ENCODE measurements at places on chromosomes 7 and 10. TPM values are rescaled to one million over a fixed set of nuclear protein-coding genes. Genes with fewer than 3 reads are reported as not detected.
A peak's percentile ranks its signal among the peaks of the same experiment; 100 is the strongest.

DNA sequence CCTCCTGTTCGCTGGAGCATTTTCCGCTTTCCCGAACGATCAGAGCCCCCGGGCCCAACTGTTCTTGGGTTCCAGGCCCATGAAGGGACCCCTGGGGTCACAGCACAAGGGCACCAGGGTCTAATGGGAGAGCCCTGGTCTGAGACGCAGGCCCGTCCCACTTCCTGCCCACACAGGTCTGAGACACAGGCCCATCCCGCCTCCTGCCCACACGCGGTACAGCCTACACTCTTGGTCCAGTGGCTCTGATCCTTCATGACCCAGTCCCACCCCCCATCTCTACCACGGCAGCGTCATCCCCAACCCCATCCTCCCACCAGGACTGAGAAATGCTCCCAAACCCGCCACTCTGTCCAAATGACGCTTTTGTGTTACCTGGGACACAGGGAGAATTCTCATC lies 38.7 kb upstream of the SAMD8 start:
- no peak for DNase-seq

DNA sequence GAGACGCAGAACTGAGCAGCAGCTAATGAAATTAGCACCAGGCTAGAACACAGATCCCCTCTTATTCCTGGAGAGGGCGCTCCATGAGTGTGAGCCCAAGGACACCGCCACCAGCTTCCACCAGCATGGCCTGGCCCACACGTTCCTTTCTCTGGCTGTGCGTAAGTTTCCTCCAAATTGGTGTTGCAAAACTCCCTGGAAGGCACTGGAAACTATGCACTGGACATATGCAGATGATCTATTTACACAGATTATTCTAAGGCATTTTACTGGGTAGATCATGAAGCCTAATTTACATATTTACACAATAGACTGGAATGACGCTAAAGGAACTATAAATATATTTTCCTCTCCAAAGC lies 455.6 kb upstream of the FOXK1 start:
- DNase-seq, result no peak

The OPN1SW gene
- total RNA-seq, result not detected

The ANXA8L1 gene
- total RNA-seq, result not detected

GRCh38 chr7:23373151-23374004 lies 74.2 kb downstream of the MALSU1 start:
- peak; percentile 92 for DNase-seq

DNA sequence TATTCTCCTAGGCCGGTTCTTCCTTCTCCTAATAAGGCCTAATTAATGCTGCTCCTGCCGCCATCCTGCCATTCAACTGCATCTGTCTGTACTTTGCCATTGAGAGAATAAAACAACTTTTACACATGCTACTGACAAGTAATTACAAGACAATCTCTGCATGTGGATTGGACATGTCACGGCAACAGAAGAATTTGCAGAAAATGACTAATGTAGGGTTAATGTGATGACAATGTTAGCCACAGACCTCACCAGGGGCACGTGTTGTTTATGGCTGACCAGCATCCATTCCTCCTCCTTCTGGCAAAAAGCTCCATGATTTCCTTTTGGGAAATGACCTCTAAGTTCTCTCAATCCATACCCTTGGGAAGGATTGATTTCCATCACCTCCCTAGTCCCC lies 58.0 kb downstream of the NEBL start:
- DNase-seq, result no peak

DNA sequence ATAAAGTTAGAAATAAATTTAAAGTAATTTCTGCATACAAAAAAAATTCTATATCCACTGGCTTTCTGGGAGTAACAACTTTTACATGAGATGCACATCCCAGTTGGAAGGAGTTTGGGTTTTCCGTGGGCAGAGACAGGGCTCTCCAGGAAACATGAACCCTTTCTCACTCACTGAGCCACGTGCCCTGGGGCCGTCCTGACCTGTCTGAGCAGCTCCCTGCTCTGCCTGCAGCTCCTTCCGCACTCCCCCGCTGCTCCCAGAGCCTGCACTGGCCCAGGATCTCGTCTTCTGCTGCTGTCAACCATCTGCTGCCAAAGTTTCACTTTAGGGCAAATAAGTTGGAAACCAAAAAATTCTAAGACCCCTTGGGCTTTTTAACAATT lies 169.1 kb downstream of the DIP2C start:
- DNase-seq, result no peak

The SFXN4 gene
- 38.8 TPM for total RNA-seq

The THNSL1 gene
- total RNA-seq, result 8.3 TPM

GRCh38 chr7:69504733-69505420 lies 93.4 kb upstream of the AUTS2 start:
- DNase-seq, result no peak

GRCh38 chr10:6119423-6119822 lies 30.6 kb downstream of the RBM17 start:
- DNase-seq, result no peak
